ENCODE measurements at places on chromosomes 3 and 15.

- DNase-seq, result no peak
These were observed 637.7 kb upstream of the UBE2E2 start for GRCh38 chr3:22565393-22565792.

- DNase-seq, result no peak
These were observed 434.8 kb upstream of the THBS1 start for GRCh38 chr15:39145854-39146625.

- no peak for DNase-seq
These were observed 16.9 kb downstream of the EFHB start for GRCh38 chr3:19917167-19917566.

GRCh38 chr3:63497641-63498040 is 154.8 kb upstream of the SNTN start:
- no peak for DNase-seq

DNA sequence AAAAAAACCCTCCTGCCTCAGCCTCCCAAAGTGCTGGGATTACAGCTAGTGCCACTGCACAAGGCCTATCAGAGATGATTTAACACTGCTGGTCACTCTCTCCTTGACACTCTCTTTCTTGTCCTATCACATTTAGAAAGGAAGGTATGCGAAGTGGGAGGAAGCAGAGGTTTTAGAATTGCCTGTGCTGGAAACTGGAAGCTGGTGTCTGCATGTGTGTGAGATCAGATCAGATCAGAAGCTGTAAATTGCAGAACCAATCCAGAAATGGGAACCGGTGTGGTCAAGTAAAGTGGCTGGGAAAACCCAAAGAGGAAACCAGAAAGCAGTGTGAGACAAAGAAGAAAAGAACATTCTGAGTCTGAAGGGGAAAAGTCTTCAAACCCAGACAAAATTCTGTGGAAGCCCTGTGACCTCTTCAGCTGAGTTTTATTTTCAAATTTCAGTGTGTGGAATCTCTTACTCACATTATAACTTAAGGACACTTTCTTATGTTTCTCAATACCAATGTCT is 2.8 kb downstream of the EFHB start:
- no peak for DNase-seq

DNA sequence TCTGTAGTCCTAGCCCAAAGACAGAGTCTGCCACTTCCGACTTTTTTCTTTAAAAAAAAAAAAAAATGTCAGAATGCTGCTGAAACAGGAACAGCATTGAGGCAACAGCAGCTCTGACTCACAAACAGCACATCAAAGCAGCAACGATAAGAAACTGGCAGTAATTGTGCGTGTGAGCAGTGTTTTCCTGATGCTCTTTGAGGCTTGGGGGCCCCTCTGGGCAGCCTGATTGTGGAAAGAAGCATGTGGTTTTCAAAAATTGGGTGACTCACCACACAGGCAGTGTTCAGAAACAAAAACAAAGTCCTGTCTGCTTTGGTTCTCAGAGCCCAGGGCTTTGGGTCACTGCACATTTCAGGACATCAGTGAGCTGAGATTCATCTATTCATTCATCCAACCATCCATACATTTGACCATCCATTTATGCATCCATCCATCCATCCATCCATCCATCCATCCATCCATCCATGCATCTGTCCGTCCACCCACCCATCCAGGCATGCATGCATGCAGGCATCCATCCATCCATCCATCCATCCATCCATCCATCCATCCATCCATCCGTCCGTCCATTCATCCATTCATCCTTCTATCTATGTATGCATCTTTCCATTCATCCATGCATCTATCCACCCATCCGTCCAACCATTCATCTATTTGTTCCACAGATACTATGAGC is 308.4 kb downstream of the RPLP1 start:
- no peak for DNase-seq
